ENCODE measurements at places on chromosomes 11 and 22.

- DNase-seq, result no peak
Observed at GRCh38 chr22:20084547-20085413, 4.7 kb downstream of the DGCR8 start.

DNA sequence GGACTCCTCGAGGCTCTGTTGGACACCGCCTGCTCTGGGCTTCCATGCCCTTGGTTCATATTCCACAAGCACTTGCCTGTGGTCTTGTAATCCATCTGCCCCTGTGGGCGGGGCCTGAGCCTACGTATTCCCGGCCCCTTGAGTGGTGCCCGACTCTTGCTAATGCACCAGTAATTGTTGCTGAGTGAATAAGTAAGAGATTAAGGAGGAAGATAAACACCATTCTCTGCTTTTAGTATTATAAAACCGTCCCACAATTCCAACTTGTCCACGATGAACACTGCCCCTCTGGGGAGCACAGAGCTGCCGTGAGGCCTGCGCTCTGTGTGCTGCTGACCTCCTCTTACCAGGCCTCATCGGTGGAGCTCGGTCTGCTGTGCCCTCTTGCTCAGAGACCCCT, 50.3 kb downstream of the MICAL2 start:
- no peak for DNase-seq

GRCh38 chr22:17562906-17563870, at the start of gene SLC25A18:
SLC25A18 (plus strand) TSS chr22:17563498; CDS start chr22:17579945, 16,447 bp downstream.
- DNase-seq, result no peak

DNA sequence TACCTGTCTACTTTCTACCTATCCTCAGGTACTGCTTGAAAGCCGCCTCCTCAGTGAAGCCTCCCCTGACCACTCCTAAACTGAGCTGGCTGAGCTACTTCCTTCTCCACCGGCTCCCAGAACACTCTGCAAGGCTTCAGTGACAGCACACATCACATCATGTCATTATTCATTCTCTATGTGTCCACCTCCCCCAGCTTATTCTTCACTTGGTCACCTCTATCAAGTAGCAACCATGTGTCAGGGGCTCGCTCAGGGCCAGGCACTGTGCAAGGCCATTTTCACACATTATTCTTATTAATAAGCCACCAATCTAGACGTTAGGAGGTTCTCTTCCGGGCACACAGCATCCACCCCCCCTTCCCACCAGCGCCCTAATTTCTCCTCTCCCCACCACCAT, 3.7 kb upstream of the ELFN2 start:
- no peak for DNase-seq

DNA sequence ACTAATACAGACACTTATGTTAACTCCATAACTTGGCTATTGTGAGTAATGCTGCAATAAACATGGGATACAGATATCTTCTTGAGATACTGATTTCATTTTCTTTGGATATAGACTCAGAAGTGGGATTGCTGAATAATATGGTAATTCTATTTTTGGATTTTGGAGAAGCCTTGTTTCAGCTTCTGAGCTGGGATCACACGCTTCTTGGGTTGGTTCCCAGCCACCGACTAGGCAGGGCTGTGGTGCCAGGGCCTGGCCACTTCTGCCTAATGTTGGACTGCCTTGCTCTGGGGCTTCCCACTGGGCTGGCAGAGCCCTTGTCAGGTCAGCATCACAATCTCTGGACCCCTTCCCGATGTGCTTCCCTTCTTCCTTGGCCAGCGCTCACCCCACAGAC, 14.0 kb upstream of the MCHR1 start:
- DNase-seq, result no peak

DNA sequence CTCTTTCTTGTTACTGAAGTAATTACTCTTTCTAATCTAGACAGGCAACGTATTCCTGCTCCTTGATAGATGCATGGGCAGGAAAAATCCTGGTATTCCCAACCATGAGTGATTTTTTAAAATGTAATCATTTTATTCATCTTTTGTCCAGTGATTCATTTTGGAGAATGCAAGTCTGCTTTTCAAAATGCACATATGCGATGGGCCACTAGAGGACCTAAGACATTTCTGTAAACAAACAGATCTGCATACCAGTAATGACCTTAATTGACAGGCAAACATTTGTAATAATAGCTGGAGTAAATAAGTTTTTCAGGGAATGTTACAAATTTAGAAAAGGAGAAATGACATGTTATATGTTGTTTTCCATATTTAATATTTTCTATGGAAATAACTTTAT, 1167.6 kb downstream of the JRKL start:
- no peak for DNase-seq

- no peak for DNase-seq
Observed at GRCh38 chr11:126636911-126637794, 281.7 kb downstream of the ST3GAL4 start.

GRCh38 chr11:96267496-96268032, 75.4 kb downstream of the MAML2 start:
- no peak for DNase-seq

GRCh38 chr22:22802339-22802970, 85.2 kb upstream of the IGLL5 start:
- no peak for DNase-seq

DNA sequence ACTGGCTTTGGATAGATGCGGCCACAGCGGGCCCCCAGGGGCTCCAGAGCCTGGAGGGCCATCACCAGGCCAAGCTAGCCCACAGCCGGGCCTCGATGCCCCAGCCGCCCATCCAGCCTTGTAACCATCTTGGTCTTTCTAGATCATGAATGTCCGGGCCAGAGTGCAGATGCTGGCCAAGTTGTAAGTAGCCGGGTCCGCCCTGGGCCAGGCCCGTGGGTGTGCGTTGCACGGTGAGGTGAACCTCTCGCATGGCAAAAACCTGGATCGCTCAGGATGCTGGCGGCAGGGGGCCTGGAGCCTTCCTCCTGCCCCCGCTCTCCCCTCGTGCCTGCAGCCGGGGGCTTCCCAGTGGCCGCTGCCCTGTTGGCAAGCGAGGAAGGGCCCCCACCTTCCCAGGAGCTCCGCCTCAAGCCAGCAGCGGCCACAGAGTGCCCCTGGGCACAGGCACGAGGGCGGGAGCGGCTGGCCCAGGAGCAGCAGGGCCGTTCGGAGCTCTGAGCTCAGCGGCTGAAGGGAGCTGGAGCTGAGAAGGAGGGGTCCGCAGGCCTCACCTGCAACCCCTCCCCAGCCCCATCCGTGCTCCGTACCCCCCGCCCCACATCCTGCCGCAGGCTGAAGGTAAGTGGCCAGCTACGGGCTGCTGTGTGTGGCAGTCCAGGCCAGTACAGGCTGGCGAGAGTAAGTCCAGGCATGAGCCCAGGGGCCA, 10.9 kb upstream of the MRPL23 start:
- DNase-seq, result no peak

- no peak for DNase-seq
Observed at GRCh38 chr22:38298312-38299005, 18.8 kb downstream of the CSNK1E start.

DNA sequence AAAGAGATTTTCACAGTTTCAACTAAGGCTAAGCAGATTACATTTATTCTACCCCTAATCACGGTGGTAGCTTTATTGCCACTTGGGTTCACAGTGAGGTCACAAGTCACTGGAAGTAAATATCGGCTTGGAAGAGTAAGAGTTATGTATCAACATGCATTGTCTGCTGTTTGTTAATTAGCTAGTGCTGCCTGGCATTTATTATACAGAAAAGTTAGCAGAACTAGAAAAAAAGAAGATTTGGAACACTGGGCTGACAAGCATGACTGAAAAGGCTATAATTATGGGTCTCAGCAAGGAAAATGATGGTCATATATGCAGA, 13.7 kb upstream of the RAB38 start:
- no peak for DNase-seq

GRCh38 chr11:15180212-15180792, 65.6 kb downstream of the INSC start:
- no peak for DNase-seq

- no peak for DNase-seq
Observed at GRCh38 chr11:72840780-72841179, 26.6 kb downstream of the ATG16L2 start.

DNA sequence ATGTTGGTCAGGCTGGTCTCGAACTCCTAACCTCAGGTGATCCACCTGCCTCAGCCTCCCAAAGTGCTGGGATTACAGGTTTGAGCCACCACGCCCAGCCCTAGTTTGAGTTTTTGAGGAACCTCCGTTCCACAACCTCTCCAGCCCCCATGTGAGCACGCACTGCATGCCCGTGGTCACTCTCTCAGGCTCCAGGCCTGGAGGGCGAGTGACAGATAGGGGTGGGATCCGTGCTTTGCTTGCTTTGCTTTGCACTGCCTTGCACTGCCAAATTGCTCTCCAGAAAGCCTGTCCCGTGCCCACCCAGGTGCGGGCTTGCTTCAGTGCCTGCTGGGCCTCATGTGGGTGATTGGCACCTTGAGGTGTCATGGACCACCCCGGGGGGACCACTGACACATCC, 29.9 kb downstream of the FGF4 start:
- DNase-seq, result no peak

GRCh38 chr22:20615021-20615420, 107.6 kb downstream of the MED15 start:
- no peak for DNase-seq

- DNase-seq, result no peak
Observed at GRCh38 chr11:119513131-119513805, 90.3 kb upstream of the THY1 start.

- DNase-seq, result no peak
Observed at GRCh38 chr22:20966883-20967696, at the start of gene AIFM3. AIFM3 (plus strand) TSS chr22:20967255; CDS start chr22:20967945, 690 bp downstream.

- no peak for DNase-seq
Observed at GRCh38 chr22:22720724-22721261, 76.4 kb downstream of the GGTLC2 start.

DNA sequence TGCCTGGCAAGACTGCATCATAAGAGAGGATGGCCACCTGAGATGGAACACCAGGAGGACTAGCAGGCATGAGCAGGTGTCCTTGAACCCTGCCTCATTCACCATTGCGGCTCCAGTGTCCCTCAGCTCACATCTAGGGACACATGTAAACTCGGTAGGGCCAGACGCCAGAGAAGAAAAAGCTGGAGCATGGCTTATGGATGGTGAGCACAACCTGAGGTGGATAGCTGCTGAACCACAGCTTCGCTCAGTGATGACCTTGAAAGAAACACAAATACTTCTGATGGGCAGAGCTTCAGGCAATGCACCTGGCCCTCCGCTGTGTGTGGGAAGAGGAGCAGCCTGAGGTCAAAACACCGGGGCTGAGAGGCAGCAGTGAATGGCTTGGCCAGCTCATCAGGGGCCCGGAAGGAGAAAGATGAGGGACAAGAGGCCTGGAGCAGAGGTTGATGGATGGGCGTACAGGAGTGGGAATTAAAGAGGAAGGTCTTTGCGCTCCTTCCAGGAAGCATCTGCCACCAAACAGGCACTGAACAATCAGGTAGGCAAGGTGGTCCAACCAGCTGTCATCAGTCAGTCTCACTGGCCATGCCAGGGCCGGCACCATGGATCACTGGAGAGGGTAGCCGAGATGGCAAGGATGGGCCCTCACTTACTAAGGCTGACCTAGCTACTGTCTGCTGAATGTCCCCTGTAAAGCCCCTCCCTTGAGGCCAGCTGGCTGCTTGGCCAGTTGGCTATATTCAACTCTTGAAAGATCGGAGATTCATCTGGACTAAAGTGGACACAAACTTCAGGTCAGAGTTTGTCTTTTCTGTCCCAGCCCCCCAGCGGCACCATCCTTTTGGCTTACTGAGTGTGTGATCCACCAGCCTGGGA, 89.7 kb downstream of the MYEOV start:
- no peak for DNase-seq

DNA sequence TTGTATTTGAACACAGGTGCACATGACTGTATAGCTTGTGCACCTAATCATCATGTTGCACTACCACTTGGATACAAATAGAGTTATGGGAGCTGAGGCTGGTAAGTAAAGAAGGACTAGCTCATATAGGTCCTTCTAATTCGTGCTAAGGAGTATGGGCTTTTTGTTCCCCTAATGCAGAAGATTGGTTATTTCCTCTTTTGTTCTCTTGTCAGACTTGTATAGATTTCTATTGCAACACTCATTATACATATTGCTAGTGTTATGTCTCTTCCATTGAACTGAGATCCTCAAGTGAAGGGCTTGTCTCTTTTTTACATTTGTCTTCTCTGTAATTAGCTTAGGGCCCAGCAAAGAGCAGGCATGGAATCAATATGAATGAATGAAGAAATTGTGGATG, 54.1 kb upstream of the ARHGAP20 start:
- DNase-seq, result no peak

DNA sequence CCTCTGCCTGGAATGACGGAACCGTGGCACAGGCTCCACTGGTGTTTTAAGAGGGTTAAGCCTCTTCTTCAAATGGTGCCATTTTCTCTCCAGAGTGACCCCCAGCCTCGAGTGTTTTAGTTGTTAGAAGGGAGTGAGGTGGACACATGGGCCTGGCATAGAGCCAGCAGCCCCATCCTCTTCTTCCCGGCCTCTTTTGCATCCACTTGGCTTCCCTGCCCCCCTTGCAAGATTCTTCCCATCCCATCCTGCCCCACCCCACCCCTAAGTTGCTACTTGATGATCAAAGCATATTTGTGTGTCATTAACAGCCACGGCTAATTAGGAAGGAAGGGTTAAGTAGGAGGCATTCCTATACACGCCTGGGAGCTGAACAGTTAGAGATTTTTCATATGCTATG, 72.3 kb upstream of the CRYBB3 start:
- DNase-seq, result no peak
